ENCODE measurements at places on chromosomes 4 and X.

DNA sequence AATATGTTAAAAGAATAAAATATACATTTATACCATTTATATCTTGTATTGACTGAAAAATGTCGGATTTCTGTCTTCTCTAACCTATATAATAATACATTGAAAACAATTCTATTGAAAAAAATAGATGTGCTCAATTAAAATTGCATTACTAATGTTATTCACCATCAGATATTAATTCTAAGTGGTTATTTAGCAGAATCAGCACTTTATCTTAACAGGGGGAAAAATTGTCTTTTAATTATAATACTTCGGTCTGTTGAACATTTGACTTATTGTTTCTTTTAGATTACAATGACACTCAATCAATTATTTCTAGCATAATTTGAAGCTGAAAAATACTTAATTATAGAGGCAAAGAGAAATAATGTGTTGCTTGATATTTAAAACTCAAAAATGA lies 220.3 kb downstream of the PABPC4L start:
- no peak for DNase-seq

GRCh38 chr4:3858046-3858730 lies 92.0 kb downstream of the ADRA2C start:
- DNase-seq: no peak

GRCh38 chr4:88457307-88458103 lies 586 bp downstream of the HERC5 start:
- DNase-seq: peak; percentile 81

DNA sequence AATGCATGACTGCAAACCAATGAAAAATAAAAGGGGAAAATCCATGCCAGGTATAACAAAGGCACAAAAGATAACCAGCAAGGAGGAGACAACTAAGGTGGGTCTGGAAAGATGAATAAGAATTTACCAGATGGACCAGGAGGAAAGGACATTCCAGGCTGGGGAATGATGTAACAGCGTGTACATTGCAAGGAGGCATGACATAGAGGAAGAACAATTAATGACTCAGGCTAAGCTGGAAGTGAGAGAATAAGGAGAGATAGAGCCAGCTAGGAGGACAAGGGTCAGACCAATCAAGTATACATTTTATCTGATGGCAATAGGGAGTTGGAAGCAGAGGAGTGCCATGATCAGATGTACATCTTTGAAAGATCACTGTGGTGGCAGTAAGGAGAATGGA lies 57.0 kb downstream of the MTMR8 start:
- DNase-seq: no peak

- no peak for DNase-seq
Observed at GRCh38 chr4:55154290-55154880, 29.0 kb upstream of the KDR start.

DNA sequence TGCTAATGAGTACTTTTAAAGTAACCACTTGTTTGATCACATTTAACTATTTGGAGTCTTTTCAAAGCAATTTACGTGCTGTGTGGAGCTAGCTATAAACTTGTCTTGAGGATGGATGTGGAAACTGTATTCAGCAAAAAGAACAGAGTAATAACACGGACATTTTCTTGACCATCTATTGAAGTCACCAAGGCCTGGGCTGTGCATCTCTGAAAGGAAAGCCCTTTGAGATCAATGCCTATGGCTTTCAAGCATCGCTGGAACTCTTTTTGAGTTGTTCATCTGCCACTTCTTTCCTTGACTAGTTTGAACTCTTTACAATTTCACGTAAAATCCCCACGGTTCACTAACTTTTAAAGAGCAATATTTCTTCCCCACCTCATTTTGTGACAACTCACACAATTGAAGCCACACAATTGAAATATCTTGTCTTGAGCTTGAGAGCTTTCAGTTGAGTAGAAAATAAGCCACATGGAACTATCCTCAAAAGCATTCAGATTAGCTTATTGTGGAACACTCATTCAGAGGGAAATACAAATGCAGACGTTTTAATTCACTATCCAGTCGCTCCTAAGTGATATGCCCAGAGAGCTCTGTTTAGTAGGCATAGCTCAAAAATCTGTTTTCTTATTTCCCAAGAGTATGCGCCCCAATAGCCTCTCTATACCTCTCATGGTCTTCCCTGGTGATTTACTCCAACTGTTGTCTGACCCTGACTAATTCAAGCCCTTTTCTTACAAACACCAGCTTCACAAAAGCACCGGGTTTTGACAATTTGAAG lies 134.9 kb upstream of the SLITRK2 start:
- DNase-seq: no peak

- DNase-seq: peak; percentile 50
Observed at GRCh38 chrX:47191331-47191730, 2.3 kb upstream of the UBA1 start.

- peak; percentile 55 for DNase-seq
Observed at GRCh38 chr4:181569553-181569952, 673.6 kb upstream of the TENM3 start.

GRCh38 chr4:31081366-31081765 lies 361.2 kb downstream of the PCDH7 start:
- no peak for DNase-seq

DNA sequence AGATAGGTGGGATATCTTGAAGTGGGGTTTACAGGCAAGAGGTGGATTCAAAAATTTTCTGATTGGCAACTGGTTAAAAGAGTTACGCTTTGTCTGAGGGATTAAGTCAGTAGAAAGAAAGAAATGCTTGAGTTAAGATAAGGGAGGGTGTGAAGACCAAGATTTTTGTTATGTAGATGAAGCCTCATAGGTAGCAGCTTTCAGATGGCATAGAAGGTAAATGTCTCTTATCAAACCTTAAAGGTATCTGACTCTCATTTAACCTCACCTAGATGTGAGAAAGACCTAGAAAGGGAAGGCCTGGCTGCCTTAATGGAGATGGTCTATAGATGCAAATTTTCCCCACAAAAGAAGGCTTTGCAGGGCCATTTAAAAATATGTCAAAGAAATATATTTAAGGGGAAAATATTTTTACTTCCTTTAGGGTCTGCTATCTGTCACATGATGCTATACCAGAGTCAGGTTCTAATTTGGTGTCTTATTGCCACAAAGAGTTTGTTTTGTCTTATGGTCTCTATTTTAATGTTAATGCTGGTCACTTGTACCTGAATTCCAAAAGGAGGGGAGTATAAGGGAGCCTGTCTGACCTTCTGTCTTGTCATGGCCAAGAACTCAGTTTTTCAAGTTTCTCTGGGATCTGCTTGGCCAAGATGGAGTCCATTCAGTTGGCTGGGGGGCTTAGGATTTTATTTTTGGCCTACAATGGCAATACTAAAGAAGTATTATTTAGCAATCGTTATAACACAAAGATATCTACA lies 699.1 kb upstream of the AMOT start:
- DNase-seq: no peak

GRCh38 chr4:185874516-185875230 lies 62.7 kb upstream of the SORBS2 start:
- DNase-seq: no peak

GRCh38 chr4:182642831-182643230 lies 274.4 kb downstream of the DCTD start:
- no peak for DNase-seq

GRCh38 chr4:26150948-26151347 lies 169.9 kb upstream of the RBPJ start:
- DNase-seq: no peak

GRCh38 chr4:125772680-125773079 lies 457.9 kb downstream of the FAT4 start:
- DNase-seq: no peak

DNA sequence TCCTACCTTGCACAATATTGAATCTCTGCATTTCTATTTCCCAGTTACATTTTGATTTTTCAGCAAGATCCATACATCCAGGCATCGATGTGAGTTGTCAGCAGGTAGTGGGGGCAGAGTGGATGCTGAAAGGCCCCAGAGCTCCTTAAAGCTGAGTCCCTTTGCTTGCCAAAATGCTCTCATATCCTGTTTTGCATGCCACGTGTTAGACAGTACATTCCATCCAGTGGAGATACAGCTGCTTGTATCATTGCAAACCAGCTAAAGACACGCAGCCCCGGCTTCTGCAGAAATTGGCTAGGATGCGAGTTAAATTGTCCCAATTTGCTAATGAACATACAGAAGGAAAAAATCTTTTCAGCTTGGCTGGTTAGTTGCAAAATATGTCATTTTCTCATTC lies 179.6 kb upstream of the MXRA5 start:
- DNase-seq: no peak

GRCh38 chr4:158769175-158769921 lies 522 bp downstream of the FNIP2 start:
- DNase-seq: no peak

DNA sequence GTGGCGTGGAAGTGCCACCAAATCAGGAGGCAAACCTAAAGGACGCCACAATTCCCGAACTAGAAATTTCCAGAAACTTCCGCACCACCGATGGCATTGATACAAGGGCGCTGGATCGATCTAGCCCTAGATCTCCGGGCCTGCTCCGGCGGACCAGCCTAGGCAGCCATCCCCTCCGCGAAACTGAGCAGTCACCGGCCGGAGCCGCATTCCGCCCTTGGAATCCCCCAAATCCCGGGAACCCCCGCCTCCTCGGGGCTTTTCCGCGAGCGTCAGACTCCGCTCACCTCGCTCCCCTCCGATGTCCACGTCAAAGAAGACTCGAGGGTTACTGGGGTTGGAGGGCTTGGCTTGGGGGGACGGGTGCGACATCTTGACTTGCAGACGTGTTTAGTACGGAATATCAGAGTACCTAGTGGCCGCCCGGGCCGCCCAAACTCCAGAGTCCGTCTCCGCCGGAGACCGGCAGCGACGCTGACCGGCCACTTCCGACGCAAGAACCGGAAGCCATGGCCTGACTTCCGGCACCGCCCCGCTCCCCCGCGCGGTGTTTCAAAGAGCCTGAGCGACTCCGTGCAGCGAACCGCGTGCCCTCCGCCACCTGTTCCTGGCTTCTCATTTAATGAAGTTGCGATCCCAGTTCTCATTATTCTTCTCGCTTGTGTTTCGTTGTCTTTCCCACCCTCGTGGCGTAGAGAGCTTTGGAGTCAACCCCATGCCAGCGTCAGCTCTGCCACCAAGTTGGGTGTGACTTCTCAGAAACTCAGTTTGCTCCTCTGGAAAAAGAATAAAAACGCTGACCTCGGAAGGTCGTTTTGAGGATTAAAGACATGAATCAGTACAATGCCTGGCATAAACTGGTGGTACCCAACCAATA lies at the start of gene PPID:
Gene PPID, minus strand, starts transcription at position 480 of the 877 bp plus-strand sequence. Its CDS starts 108 bp downstream, at position 372.
- peak; percentile 95 for DNase-seq

- DNase-seq: no peak
Observed at GRCh38 chrX:140866446-140866845, 135.9 kb upstream of the SPANXB1 start.

GRCh38 chr4:162392946-162393345 lies 229.1 kb upstream of the FSTL5 start:
- no peak for DNase-seq

GRCh38 chr4:74793757-74794381 lies 454 bp downstream of the BTC start:
- peak; percentile 84 for DNase-seq

- no peak for DNase-seq
Observed at GRCh38 chr4:124433500-124433899, 279.0 kb downstream of the ANKRD50 start.

DNA sequence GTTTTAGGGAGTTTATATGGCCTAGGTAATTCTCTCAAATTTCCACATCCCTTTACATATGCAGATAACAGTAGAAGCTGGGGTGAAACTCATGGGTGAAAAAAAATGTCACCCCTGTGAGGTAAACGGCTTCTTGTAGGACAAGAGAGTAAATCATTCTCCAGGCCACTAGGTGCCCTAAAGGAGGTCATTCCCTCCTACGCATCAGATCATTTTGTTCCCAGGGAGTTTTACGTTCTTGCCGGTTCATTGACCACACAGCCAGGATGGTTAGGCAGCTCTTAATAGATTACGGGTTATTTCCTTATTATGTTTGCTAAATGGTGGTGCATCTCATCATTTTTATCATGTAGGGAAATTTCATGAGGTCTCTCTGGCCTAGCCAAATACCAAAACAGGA lies 225.8 kb upstream of the NOCT start:
- DNase-seq: no peak

DNA sequence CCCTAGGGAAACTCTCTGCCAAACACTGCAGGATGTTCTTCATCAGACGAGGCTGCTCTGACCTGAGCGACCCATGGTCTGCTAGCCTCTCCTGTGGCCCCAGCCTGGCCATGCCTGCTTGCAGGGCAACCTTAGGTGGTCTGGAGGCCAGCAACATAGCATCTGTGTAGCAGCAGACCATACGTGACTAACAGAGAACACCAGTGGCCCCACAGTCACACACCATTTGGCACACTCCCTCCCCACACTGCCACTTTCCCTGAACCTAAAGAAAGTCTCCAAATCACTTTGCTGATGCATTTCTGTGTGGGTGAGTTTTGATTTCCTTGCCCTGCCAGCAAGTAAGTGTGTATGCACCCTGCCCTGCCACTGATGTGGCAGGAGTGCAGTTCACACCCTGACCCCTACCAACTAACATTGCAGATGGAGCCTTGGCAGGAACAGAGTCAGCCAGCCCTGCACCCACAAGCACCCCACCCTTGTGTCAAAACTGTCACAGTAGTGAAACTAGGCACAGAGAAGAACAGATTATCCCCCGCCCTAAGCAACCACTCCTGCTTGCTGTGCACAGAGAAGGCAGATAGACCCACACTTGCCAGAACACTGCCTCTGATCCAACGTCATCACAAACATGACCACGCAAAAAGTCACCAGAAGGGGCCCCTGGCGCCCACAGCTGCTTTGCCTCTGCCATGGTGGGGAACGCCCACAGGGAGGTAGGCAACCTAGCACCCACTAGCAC lies 249.1 kb downstream of the SPIN4 start:
- DNase-seq: no peak

- no peak for DNase-seq
Observed at GRCh38 chrX:9647431-9647830, 118.2 kb downstream of the GPR143 start.

GRCh38 chrX:75038925-75039324 lies 113.7 kb upstream of the NEXMIF start:
- DNase-seq: no peak

DNA sequence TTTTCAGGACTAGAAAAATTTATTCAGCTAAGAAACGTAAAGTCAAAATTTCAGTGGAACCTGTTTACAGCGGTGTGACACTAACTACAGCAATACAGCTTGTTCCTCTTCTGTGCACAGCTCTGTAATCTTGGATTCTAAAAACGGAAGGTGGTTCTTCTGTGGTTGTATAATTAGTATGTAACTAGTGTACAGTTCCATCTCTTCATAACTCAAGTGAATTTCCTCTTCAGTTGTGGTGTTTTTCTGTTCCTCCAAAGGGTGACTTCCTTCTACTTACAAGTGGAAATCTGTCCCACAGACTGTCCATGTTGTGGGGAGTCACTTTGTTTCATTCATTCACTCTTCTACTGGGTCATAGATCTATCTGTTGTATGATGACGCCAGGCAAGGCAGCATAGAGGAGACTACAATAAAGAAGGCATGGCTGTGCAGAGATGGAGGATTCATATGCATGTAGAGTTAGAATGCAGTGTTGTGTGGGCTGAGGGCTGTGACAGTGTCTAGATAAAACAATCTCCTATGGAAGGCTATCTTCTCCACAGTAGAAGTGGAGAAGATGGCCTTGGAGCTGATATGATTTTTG lies 5.4 kb downstream of the DAPP1 start:
- DNase-seq: no peak
